ENCODE measurements at places on chromosomes 11 and 22.

GRCh38 chr22:32708830-32709229 is 92.7 kb upstream of the TIMP3 start:
- DNase-seq = no peak

DNA sequence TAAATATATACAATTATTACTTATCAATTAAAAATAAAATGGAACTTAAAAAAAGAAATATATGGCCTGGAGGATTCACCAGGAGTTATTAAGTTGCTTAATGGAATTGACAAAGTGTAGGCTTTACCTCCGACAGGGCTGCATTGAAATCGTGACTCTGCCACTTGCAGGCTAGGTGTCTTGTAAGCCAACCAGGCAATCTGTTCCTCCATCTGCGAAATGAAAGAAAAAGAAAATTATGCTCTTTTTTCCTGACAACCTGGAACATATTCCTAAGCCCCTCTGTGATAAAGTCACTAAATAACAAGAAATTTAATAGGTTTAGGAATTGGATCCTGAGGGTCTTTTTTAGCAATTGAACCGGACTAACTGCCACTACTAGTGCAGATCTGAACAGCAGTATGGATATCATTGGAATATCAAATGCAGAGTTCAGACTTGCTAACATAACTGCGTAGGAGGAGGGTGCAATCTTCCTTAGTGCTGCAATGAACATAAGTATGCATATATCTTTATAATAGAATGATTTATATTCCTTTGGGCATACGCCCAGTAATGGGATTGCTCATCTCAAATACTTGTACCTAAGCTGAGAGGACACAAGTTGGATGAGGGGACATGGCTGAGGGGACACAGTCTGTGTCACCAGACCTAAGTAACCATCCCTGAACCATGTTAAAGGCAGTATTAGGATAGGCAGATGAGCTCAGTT is 42.5 kb upstream of the CEP126 start:
- DNase-seq = no peak

GRCh38 chr11:69088676-69089146 is 40.0 kb downstream of the TPCN2 start:
- DNase-seq = peak; percentile 39

DNA sequence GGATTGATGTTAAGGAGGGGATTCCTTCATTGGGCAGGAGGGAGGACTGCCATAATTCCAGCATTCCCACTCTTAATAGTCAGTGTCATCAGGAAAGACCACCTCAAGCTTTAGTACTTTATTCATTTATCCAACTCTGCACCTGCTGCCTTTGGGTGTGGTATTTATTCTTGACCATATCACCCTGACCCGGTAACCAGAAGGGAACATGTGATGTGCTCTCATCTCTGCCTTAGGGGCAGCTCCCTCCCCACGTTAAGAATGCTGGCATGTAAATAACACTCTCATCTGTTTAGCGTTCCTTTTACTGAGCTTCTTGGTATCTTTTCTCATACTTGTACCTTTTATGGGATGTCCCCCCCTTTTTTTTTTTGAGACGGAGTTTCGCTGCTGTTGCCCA is 7.7 kb downstream of the CAT start:
- no peak for DNase-seq
